ENCODE measurements at places on chromosomes 7 and 10. TPM values are rescaled to one million over a fixed set of nuclear protein-coding genes. Genes with fewer than 3 reads are reported as not detected.

- DNase-seq = no peak
Observed at GRCh38 chr7:85285527-85285926, 98.7 kb upstream of the SEMA3D start.

GRCh38 chr7:22129819-22130580 is 184.3 kb upstream of the CDCA7L start:
- DNase-seq = no peak

DNA sequence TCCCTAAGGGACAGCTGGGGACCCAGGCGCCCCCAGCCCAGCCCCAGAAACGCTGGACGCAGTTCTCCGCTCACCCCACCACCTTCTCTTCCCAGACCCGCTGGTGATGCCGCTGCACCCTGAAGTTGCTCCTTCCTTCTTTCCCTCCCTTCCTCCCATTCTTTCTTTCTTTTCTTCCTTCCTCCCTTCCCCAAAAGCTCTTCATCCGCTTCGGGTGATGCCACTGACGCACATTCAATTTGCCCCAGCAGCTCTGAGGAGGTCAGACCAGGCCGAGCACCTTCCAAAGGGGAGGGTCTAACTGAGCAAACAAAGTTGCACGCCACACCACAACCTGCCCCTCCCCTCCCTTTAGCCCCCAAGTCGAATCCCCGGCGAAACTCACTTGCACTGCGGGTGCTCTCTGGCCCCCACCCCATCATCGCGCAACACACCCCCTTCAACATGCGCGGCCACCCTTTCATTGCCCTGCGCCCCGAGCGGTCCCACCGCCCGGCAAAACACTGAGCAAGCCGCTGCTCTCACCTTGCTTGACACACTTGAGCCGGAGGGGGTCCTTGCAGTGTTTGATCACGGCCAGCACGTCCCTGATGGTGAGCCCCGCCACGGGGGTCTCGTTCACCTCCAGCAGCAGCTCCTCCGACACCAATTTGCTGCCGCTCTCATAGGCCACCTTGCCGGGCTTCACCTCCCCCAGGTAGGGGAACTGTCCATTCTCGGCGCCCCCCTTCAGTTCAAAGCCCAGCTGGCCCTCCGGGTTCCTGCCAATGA is 787 bp downstream of the MAGI2 start:
- DNase-seq = peak; percentile 47

DNA sequence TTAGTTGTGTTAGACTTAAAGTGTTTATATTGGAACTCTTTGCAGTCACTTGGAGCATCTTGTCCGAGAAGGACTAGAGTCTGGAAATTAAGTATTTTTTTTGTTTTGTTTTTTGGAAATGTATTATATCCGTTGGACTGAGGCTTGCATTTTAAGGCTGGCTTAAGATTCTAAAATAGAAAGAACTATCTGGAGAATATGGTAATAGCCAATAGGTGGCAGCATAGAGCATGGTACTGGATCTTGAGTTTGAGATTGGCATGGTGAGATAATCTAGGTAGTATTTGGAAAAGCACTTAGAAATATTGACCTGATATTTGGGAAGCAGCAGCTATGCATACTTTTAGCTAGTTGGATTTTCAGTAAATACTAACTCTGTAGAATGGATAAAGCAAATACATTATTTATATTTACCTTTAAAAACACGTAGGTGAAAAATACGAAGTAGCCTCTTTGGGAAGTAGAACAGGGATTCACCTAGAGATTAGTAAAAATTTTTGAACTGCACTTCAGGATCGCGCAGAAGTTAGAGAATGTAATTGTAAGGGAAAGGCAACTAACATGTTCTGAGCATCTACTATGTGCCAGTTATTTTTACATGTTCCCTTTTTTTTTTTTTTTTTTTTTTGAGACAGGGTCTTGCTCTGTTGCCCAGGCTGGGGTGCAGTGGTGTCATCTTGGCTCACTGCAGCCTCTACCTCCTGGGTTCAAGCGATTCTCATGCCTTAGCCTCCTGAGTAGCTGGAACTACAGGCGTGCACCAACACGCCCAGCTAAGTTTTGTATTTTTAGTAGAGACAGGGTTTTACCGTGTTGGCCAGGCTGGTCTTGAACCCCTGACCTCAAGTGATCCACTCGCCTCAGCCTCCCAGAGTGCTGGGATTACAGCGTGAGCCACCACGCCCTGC is 78.6 kb downstream of the LCOR start:
- DNase-seq = peak; percentile 47

DNA sequence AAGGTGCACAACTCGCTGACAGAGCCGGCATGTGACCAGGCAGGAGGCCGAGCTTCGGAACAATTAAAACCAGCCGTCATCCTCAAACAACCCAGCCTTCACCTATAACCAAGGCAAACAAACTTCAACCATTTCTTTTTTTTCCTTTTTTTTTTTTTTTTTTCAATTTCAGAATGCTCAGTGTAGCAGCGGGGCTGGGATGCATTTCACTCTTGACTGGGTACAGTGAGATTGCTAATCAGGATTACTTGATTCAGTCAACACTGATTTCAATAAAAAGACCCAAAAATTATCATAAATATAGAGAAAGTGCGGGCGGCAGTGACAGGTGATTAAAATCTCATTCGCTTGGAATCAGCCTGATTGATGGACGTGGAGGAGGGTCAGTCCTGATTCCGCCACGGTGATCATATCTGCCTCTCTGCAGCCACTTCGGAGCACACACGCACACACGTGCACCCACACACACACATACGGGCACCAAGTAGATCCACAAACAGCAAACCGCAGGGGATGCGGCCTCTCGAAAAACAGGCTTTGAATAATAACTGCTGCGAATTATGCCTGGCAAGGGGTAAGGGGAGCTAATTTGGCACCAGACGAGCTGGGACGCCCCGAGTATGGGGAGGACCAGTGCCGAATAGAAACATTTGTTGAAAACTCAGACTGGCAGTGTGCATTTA is 31.2 kb downstream of the EBF3 start:
- no peak for DNase-seq

Gene OR2A1
- total RNA-seq = under 0.01 TPM

Gene CROT
- 20.9 TPM for total RNA-seq

Gene MOGAT3
- total RNA-seq = not detected

Gene COL28A1
- under 0.01 TPM for total RNA-seq

Gene LIPJ
- under 0.01 TPM for total RNA-seq
